NCI-H2107 (cell line): ENCODE measurements at places on chromosomes 2 and 18.

- DNase-seq: no peak
Observed at GRCh38 chr2:61995065-61995464, 89.6 kb downstream of the COMMD1 start.

GRCh38 chr2:27356056-27356381 lies 545 bp downstream of the GTF3C2 start:
- no peak for DNase-seq

DNA sequence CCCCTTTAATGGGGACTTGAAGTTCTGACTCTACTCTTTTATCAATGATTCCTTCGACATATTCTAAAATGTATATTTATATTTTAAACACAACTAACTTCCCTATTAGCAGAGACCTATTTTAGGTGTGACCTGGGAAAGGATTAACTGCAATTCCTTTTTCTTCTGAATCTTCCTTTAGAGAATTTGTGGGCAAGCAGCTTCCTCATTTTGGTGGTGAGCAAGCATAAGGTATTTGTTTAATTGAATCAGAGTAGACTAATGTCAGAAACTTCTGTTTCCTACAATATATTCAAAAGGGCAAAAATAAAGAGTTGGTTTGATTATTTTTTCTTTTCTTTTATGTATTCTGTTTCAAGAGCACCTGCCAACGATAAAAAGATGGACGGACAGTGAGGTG lies 237.0 kb downstream of the IKZF2 start:
- DNase-seq: no peak

GRCh38 chr18:58349650-58350049 lies 279.2 kb downstream of the ALPK2 start:
- DNase-seq: no peak

DNA sequence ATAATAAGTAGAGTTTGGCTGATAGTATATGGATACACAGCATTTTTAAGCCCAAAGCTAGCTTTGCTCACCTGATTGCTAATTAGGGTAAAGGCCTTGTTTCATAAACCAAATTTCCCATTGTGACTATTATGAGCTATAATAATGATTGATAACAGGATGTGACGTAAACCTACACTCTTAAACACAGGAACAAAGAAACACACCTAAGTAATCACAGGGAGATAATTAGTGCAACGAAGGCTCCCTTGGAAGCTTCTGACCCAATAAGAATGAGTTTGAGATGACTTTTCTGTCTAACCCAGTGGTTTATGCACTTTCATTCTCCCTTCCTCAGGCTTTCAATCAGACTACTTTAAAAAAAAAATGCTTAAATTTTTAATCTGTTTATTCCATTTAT lies 683.2 kb downstream of the SATB2 start:
- DNase-seq: no peak

DNA sequence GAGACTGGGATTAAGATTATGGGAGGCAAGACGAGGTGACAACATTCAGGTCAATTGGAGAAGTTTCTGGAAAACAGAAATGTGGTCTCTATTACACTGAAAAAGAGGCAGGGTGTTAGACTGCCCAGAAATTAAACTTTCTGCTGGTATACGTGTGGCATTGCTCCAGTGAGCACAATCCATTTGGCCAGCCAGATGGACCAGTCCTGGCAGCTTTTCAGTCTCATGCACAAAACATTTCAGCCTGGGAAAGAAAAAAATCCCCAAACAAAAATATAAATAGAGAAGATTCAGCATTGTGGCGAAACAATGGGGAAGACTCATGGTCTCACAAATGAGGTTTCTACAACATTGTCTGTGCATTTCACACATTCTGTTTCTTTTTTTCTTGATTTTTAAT lies 113.9 kb downstream of the HNMT start:
- DNase-seq: no peak

GRCh38 chr18:7931763-7932162 lies 364.6 kb downstream of the PTPRM start:
- no peak for DNase-seq

GRCh38 chr2:217642944-217643343 lies 359.9 kb downstream of the TNS1 start:
- no peak for DNase-seq

DNA sequence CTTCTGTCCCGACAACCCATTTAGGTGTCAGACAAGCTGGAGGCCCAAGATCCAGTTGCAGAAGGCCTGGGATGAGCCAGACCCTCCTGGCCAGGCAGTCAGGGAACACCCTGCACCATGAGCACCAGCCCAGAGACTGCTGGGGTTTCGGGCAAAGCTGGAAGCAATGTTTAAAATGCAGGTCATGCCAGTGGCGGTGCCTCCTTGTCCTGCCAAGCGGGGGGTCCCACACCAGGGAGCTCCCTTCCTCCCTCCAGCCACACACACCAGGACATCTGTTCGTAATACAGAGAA lies 230.2 kb downstream of the ATAD2B start:
- DNase-seq: no peak

DNA sequence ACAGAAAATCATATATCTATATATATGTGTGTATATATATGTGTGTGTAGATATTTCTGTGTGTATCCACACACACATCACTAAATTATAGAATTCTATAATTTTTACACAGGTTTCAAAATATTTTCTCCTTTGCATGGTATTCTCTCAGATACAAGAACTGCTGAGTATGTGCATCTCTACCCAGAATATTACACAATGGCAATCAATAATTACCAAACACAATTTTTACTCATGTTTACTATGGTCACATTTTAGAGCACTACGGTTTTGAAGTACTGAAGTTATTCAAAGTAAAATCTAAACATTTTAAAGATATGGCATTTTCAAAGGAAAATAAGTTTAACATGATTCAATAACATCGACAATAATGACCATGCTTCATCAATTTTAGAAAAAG lies 258.5 kb downstream of the PAX3 start:
- DNase-seq: no peak

DNA sequence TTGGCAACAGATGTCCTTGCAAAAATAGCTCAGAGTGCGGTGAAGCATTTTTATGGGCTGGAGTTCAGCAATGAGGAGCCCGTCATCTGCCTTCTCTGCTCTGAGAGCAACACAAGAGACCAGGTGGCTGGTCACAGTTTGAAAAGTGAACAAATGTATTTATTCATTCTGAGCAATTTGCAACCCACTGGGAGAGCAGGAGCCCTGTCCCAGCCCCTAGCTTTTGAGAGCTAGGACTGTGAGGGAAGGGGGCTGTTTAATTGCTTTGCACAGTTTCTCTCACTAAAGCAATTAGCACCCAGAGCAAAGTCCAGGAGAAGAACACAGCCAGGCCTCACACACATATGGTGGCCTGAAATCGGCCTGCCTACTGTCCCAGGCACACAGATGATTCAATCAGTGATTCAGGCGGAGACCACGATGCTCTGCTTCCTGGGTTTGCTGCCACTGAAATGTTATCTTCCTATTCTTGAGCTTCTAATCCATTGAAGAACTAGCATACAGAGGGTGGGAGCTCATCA lies 646.1 kb upstream of the ACVR2A start:
- DNase-seq: no peak

GRCh38 chr2:13539296-13539695 lies 822.6 kb downstream of the TRIB2 start:
- no peak for DNase-seq

DNA sequence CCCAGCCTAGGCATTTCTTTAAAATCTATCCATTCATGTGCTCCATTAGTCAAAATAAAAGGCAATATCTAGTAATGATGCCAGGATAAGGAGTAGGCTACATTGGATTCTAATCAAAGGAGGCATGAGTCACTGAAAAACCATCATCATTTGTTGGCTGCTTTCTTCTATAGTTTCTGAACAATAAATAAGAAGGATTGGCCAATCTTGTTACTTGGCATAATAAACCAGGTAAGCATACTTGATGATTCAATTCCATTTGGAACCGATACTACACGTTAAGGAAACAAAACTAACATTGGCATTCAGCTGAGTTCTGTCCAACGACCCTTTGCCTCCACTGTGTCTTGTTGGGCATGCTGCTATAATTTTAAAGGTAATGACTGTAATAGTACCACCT lies 27.2 kb downstream of the ATP8B1 start:
- no peak for DNase-seq

- DNase-seq: no peak
Observed at GRCh38 chr18:33818145-33818544, 240.1 kb downstream of the ASXL3 start.

DNA sequence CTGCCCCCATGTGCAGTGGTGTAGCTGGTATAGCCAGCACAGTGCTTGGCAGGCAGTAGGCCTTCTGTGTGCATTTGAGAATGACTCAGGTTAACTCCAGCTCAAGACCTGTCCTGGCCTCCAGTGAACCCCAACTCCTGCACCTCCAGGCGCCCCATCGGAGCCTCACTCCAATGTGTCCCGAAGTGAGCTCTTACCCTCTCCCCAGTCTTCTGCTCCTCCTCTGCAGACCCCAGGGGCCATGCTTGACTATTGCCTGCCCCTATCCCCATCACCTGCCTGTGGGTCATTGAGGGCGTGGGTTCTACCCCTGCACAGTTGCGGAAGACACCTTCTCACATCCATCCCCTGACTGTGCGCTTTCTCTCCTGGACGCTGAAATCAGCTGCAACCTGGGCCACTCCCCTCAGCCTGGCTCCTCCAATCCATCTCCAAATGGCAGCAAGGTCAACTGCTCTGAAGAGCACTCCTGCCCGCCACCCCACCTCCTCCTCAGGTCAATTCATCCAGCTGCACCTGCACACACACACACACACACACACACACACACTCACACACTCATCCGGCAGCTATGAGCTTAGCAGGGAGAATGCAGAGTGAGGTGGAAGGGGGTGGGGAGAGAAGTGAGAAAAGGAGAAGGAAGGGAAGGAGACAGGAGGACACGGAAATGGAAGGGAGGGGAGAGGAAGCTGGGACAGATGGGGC lies 130.3 kb upstream of the GLI2 start:
- DNase-seq: no peak

- DNase-seq: no peak
Observed at GRCh38 chr2:56268856-56269255, 85.1 kb downstream of the CCDC85A start.

- no peak for DNase-seq
Observed at GRCh38 chr2:152858594-152859265, 140.3 kb downstream of the ARL6IP6 start.

DNA sequence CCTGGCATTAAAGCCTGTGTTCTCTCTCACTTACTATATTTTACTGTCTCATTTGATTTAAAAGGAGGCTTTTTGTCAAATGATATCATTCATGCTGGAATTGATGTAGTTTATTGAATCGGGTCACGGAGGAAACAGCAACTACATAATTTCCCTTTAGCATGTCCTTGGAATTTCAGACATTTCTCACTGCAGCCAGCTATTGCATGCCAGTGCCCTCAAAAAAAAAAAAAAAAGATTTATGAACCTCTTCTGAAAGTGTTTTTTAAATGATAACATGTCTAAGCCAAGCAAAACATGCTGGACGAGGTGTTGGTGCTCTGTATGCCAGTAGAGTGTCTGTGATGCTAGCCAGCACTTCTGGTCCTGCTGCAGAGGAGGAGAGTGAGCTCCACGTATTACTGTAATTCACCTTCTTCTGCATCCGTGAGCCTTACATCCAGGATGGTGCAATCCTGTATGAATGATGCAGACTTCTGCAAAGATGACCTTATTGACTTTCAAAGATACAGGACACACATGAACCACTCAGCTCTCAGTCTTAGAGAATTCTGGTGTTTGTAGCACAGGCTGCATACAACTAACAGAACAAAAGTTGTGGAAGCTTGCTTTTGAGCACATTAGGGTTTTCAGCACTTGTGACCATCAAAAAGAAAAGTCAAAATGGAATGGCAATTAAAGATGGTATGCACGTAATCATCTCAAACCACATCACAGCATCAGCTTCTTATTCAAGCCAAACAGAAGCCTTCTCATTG lies 31.1 kb downstream of the UGP2 start:
- DNase-seq: no peak

GRCh38 chr18:48826806-48827205 lies 124.0 kb downstream of the SMAD7 start:
- no peak for DNase-seq

GRCh38 chr2:75800456-75800855 lies 89.7 kb upstream of the GCFC2 start:
- no peak for DNase-seq

DNA sequence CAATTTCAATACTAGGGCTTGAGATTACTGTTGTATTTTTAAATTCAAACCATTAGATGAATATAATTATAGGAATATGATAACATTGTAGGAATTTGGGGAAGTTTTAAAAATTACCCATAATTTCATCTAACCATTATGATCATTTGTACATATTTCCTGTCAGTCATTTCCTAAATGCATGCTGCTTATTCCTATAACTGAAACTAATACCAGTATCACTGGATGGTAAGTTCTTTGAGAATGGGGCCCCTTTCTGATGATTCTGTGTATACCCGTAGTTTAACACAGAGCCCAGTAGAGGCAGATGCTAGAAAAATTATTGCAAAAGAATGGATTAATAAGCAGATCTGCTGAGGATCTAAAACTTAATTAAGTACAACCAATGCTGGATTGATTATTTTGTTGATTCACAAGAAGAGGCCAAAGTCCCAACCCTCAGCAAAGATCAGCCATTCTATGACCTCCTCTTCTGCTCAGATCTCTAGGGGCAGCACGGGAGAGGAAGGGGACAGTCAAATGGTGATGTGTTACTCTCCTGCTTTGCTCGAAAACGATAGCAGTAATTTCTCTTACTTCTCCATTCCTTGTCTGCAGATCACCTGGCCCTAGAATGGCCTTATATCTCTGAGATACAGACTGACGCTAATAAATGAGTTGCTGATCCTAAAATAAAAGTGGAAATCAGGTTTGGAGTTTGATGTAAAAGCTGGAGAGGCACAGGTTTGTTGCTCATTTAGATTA lies 69.5 kb upstream of the PELI1 start:
- DNase-seq: no peak

GRCh38 chr2:91442246-91442905 lies 2750.9 kb downstream of the RPIA start:
- no peak for DNase-seq

- DNase-seq: no peak
Observed at GRCh38 chr18:51561821-51562220, 364.3 kb upstream of the MEX3C start.

DNA sequence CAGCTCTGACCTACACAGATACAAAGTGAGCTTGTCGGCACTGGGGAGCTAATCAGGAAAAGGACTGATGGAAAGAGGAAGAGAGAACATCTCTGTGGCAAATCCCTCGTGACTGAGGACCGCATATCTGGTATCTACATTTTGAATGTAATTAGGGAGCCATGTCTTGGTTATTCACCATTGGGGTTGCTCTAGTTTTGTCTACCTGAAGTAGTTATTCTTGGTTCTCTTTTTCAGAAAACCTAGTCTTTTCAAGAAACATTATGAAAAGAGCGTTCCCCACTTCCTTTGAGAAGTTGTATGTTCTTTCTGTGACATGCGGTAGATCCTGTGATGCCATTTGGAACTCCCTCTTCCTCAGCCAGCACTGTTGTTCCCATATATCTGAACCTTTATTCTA lies 104.4 kb downstream of the DOCK10 start:
- DNase-seq: no peak

- peak; percentile 22 for DNase-seq
Observed at GRCh38 chr2:130261970-130262760, 63.9 kb upstream of the TUBA3E start.
